ENCODE measurements at places on chromosomes 7 and 10.

DNA sequence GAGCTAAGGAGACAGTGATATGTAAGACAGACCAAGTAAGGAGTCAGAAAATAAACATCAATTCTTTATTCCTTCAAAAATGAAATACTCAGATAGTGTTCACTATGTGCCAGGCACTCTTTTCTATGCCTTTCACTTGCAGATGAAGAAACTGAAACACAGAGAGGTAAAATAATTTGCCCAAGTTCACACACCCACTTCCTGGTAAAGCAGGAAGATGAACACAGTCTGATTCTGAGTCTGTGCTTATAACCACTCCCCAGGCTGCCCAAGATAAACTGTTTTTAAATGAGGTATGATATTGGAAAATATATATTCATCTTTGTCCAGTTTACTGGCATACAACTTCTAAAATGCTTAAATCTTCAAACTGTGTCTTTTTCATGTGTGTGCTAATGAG lies 294.4 kb upstream of the NPVF start:
- DNase-seq, result no peak

- no peak for DNase-seq
These were observed 86.4 kb downstream of the VPS41 start for GRCh38 chr7:38822549-38822948.

GRCh38 chr10:104376784-104377300 lies 23.2 kb downstream of the CFAP58 start:
- DNase-seq, result no peak

DNA sequence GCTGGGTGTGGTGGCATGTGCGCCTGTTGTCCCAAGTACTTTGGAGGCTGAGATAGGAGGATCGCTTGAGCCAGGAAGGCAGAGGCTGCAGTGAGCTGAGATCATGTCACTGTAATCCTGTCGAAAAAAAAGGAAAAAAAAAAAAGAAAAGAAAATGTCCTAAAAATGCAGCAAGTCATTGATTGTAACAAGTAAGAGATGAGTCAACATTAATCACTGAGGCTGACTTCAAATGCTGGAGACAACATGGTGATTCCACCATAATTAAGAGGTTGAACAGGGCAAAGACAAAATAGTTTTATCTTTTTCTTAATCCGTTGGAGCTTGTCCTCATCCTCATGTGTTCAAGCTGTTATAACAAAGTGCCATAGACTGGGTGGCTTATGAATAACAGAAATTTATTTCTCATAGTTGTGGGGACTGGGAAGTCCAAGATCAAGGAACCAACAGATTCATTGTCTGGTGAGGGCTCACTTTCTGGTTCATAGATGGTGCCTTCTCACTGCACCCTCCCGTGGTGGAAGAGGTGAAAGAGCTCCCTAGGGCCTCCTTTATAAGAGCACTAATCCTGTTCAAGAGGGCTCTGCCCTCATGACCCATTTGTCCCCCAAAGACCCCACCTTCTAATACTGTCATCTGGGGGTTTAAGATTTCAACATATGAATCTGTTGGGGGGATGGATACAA lies 60.3 kb downstream of the TBXAS1 start:
- no peak for DNase-seq

DNA sequence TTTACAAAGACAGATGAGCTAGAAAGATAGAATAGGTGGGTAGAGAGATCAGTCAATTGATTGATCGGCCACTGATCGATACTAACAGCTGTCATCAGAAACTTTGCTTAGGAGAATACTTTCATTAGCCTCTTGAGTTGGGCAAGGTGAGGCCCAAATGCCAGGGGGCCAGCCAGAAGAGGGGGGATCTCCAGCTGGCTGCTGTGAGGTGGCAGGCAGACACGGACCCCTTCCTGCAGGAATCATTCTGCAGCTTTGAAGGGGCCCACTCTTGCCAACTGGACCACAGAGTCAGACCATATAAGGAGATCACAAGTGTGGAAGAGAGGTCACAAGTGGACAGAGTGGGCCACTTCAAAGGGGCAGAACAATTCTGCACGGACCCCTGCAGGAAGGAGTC lies 62.9 kb upstream of the DOCK1 start:
- no peak for DNase-seq

DNA sequence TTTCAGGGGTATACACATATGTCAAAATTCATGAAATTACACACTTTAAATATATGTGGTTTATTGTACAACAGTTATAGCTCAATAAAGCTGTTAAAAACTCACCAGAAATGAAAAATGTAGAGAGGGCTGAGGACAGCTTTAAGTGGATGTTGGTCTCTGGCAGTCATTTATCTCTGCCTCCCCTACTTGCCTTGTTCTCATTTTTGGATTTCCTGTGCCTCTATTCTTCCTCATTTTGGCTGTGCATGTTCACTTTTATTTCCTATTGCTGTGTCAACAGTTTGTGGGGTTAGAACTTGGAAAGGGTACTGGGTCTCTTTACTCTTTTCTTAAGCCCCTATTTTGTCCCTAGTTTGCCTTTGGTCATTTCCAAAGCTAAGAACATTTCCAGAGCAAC lies 18.6 kb upstream of the MEST start:
- no peak for DNase-seq

DNA sequence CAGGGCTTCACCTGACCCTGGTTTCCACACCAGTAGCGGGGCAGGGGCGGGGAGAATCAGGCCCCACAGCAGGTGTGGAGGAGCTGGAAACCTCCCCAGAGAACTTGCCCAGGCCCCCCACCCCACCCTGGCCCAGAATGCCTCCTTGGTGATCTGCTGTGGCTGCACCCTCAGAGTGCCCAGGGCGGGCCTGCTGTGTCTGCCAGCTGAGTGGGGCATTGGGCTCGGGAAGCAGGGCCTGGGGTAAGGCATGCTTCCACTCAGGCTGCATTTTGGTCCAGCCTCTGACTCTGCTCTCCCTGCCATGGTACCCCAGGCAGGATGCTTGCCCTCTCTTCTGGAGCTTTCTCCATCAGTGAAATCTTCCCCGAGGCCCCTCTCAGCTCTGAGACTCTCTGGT lies 1.1 kb upstream of the CRHR2 start:
- no peak for DNase-seq

DNA sequence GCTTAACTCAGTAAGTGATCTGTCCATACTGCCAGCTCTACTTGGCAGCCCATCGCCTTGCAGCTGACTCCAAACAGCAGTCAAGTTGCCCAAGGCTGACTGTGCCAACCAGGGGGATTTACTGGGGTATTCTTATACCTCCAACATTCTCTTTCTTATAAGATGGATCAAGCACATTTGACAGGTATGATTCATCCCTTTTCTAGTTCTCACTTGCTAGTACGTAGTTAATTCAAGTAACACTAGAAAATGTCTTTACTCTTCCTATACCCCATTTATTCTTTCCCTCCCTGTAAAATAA lies 77.0 kb downstream of the SLC25A13 start:
- DNase-seq, result no peak

- no peak for DNase-seq
These were observed 43.1 kb upstream of the SEMA3A start for GRCh38 chr7:84237533-84238173.
